Kidney glomerular epithelial cell (primary cell): ENCODE measurements at places on chromosomes 2 and 18.

DNA sequence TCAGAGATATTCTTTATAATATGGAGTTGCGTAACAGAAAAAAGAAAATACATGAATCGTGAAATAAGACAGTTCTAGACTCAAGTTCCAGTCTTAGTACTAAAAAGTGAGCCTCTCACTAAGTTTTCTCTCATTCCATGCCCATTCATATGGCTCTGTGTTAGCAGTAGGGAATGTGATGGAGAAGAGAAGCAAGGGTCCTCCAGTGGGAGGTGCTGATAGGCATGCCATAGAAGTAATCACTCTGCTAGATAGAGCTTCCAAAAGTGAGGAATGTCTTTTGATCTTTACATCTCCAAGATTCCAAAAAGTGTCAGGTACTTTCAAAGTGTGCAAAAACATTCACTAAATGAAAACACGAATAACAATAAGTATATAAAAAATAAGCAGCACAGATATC is 678.4 kb downstream of the DCDC2C start:
- no peak for DNase-seq

DNA sequence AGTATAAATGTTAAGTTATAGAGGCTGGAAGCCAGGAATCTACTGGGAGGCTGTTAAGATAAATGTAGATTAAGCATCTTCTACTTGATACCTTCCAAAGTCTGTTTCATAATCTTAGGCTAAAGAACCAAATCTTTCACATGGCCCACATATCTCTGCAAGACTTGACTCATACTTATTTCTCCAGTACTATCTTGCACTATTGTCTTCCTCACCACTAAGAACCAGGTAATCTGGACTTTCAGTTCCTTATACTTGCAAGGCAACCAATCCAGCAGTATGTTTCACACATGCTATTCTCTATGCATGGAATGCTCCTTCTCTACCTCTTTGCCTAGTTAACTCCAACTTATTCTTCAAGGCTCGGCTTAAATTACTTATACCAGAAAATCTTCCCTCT is 62.2 kb downstream of the RBMS1 start:
- DNase-seq = no peak

DNA sequence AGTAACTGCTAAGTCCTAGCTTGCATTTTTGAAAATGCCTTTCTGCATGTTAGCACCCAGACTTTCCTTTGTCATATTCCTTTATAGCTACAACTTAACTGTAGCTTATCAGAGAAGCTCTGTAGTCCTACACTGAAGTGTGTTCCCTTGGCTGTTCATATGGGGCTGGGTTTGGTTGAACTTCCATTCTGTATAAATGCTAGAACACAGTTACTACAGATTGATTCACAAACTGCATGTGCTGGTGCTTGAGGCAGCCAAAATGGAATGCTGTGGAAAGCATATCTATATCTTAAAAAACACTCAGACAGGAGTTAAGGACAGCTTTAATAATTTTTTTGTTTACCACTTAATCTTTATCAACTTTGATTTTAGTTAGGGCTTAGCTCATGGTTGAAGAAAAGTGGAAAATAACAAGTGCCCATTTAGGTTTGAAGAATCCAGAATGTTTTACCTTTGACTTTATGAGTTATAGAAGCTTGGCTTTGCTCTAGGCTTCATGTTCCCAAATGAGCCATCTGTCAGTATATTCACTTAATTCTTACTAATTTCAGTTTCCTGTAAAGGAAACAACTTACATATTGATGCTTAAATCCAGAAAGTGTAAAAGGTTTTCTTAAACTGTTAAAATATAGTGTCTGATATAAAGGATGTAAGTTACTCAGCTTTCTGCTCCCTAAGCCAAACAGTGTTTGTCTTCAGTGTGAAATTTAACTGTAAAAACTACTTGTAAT is 148.9 kb downstream of the AGPS start:
- no peak for DNase-seq

GRCh38 chr2:136994793-136995192 is 229.4 kb downstream of the THSD7B start:
- no peak for DNase-seq

- DNase-seq = peak; percentile 22
These were observed 29.0 kb upstream of the CFAP36 start for GRCh38 chr2:55490554-55490953.

GRCh38 chr2:219542931-219543595 is 546 bp downstream of the CHPF start:
- peak; percentile 27 for DNase-seq

GRCh38 chr2:84373391-84373790 is 85.7 kb downstream of the SUCLG1 start:
- DNase-seq = no peak

GRCh38 chr2:47041063-47041462 is 114.0 kb downstream of the STPG4 start:
- no peak for DNase-seq

DNA sequence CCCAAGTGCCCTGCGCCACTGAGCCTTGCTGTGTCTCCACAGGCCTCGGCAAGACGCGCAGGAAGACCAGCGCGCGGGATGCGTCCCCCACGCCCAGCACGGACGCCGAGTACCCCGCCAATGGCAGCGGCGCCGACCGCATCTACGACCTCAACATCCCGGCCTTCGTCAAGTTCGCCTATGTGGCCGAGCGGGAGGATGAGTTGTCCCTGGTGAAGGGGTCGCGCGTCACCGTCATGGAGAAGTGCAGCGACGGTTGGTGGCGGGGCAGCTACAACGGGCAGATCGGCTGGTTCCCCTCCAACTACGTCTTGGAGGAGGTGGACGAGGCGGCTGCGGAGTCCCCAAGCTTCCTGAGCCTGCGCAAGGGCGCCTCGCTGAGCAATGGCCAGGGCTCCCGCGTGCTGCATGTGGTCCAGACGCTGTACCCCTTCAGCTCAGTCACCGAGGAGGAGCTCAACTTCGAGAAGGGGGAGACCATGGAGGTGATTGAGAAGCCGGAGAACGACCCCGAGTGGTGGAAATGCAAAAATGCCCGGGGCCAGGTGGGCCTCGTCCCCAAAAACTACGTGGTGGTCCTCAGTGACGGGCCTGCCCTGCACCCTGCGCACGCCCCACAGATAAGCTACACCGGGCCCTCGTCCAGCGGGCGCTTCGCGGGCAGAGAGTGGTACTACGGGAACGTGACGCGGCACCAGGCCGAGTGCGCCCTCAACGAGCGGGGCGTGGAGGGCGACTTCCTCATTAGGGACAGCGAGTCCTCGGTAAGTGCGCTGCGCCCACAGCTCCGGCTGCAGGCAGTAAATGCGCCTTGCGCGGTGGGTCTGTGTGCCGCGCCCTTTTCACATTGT is 136.8 kb downstream of the NCK2 start:
- no peak for DNase-seq

DNA sequence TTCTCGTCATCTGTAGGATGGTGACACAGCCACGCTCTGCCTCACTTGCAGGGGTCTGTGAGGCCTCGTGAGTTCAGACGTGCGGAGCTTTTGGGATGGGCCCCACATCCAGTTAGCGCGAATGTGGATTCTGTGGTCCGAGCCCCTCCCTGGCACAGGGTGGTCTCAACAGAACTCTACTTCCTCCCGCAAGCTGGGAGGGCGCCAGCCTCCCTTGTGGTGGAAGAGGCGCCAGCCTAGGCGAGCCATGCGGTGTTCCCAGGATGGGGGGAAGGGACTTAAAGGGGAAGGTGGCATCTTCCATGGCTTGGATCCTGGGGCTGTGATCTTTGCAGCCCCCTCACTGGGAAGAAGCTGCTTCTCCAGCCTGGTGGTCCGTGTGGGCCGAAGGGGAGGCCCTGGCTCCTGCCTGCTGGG is 1.4 kb downstream of the SNORC start:
- no peak for DNase-seq

DNA sequence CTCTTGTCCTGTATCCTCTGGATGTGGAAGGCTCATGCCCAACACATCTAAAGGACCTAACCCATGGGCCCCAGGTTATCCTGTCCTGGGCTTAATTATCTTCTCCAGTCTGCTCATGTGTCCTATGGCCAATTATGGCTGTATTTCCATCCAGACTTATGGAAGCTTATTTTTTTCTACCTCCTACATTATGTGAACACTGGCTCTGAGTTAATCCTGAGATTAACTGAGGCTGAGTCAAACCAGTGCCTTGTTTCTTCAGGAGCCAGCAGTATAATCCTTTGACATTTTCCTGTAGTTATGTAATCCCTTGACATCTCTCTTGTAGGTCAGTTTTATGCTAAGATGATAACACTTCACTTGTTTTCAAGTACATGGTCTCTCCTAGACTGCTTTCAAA is 213.6 kb downstream of the PMAIP1 start:
- DNase-seq = no peak

- no peak for DNase-seq
These were observed 145.9 kb downstream of the CALCRL start for GRCh38 chr2:187302116-187302515.

DNA sequence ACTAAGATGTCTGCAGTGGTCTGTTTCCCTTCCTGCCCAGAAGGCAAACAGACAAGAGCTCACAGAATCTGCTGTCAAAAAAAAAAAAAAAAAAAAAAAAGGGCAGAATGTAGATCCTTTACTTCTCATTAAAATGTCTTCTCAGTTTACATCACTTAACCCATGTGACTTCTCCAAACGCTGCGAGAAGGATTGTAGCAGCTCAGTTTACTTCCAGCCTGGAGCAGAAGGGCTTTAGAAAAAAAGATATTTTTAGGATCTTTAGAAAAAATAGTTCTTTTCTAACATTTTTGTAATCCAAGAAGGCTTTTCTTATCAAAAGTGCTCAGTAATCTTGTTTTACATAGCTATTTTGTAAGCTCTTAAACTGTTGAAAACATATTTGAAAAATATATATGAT is 425.4 kb downstream of the CNTNAP5 start:
- no peak for DNase-seq

- DNase-seq = no peak
These were observed 40.5 kb downstream of the ANKRD12 start for GRCh38 chr18:9177031-9177430.

DNA sequence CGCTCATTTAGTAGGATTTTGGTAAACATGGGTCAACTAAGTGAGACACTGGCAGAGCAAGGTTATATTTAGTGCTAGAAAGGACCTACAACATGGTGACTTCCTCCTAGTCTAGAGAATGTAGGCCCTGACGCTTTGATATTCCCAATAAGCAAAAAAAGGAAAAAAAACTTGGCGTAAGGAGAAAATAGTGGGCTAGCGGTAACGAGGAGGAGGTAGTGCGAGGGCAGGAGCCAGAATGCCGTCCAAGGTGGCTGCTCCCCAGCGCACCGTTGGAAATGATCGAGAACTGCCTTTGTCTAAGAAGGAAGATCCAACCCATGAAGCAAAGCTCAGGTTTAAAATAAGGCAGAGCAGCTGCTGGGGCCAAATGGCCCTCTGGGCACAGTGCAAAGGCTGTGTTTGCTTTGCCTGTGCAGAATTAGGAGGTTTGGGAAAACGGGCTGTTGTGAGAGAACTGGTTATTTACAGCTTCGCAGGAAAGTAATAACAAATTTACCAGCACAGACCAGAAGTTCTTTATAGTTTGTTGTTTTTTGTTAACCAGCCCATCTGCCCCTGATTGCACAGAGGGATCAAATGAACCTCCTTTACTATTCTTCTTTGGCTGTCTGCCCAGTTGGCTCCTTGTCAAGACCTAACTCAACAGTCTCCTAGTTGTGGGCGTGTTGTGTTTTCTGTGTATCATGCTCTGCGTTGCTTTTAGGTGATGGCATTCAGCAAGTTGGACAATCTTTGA is 86.6 kb downstream of the ITGB1BP1 start:
- peak; percentile 74 for DNase-seq

GRCh38 chr2:49028101-49028500 is 126.2 kb downstream of the FSHR start:
- DNase-seq = peak; percentile 54

DNA sequence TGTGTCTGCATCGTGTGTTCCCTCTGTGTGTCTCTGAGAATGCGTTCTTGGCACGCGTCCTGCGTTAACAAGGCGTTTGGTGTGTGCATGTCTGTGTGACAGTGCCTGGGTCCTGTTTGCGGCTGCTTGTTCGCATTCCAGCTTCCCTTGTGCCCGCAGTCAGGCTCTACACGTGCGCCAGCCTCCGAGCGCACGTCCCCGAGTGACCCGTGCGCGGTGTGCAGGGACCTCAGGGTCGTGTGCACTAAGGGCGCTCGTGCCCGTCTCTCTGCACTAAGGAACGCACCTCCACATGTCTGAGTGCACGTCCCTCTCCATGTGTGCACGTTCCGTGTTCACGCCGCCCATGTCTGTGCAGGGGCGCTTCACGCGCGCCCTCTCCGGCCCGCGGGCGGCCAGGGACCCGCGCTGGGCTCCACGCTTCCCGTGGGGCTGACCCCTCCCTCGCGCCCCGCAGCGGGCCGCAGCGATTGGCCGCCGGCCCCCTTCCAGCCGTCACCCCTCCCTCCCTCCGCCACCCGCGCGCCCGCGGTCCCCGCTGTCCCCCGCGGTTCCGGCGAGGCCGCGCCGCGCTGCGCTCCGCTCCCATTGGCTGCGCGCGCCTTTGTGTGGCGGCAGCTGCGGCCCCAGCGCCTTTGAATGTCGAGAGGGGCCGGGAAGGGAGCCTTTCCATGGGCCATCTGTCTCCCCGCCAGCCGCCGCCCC is 229.4 kb downstream of the HAUS1 start:
- no peak for DNase-seq

GRCh38 chr2:180077295-180077906 is 70.3 kb upstream of the CWC22 start:
- peak; percentile 14 for DNase-seq

DNA sequence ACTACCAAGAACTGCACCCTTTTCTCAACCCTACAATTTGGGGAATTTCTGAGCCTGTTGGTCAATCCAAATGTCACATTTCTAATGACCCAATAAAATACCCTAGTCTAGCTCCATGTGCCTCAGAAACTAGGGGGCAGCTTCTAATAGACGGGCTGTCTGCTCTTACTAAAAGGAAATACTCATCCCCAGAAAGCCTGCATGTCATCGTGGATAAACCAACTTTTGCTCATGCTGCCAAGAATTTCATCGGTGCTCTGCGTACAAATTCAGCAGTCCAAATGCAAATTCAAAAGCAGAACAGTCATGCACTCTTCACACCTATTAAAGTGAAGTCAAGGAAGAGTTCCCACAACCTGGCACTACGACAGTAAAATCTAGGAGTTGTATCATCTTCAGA is 377.3 kb downstream of the LNPK start:
- no peak for DNase-seq

GRCh38 chr2:241067501-241068135 is 34.5 kb downstream of the MTERF4 start:
- DNase-seq = no peak

- peak; percentile 37 for DNase-seq
These were observed 26.0 kb upstream of the GALR1 start for GRCh38 chr18:77223653-77224052.

GRCh38 chr18:45724601-45725000 is 620 bp downstream of the SLC14A1 start:
- no peak for DNase-seq

DNA sequence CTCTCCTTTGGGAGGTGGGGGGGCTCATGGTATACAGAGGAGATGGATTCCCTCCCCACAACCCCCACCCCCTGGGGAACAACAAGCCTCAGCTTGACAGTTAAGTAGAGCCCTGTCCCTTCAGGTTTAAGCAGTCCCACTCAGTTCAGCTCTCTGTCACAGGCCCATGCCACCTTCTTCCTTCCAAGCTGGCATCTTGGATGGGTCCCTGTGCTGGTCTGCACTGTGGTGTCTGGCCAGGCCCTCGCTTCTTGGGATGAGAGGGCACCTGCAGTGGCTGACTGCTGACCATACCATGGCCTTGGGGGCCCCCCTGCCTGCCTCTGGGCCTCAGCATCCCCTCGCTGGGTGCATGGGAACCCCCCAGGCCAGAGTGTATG is 20.4 kb upstream of the GPR17 start:
- DNase-seq = no peak

GRCh38 chr2:168529900-168530561 is 74.0 kb downstream of the CERS6 start:
- DNase-seq = no peak
